ENCODE measurements at places on chromosomes 6 and 20.

DNA sequence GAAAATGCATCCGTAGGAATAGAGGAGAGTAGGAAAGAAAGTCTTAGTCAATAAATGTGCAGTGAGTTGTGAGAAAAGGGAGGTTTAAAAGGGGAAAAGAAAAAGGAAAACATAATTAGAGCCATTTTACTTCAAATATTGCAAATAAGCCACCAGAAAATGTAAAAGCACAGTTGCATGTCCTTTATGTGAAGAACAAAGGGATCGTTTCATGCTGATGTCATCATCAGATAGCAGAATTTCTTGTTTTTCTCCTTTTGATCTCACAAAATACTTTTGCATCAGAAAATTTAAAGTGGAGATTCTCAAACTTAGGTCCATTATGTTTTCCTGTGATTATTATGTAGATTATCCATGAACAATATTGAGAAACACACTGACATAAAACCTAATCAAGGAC lies 166.7 kb downstream of the HAO1 start:
- DNase-seq, result no peak

DNA sequence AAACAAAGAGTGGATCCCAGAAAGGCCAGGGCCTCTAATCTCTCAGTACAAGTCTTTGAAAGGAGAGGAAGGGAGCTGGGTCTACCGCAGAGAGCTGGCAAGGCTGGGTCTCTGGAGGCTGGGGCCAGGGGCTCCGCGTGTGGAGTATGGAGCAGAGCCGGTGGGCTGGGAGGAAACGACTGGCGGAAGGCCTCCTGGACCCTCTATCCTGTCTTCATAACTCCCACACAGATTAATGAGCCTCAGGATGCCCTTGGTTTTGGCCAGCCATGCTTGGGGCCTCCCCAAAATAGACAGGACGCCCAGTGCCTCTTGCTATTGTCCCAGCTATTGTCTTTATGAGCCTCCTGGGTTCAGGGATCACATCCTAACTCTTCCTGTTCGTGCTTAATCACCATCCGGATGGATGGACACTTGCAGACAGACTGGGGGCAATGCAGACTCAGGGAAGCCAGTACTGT lies 306.4 kb downstream of the DHX35 start:
- no peak for DNase-seq

DNA sequence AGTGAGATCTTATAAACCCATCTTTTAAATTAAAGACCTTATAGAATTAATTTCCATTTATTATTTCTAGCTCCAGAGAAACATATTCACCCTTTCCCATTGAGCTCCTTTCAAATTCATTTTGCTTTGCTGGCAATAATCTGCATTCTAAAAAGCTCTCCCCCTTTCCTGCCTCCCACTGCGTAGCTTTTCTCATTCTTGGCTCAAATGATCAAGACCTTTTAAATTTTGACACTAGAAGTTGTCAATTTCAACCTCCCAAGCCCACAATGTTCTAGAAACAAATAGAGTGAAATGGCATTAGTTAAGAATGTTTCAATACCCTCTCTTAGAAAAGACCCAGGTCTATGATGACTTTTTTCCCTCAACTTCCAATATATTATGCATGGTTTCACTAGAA lies 186.9 kb downstream of the AKAP7 start:
- DNase-seq, result no peak

GRCh38 chr6:111803371-111803770 lies 69.9 kb downstream of the FYN start:
- DNase-seq, result no peak

DNA sequence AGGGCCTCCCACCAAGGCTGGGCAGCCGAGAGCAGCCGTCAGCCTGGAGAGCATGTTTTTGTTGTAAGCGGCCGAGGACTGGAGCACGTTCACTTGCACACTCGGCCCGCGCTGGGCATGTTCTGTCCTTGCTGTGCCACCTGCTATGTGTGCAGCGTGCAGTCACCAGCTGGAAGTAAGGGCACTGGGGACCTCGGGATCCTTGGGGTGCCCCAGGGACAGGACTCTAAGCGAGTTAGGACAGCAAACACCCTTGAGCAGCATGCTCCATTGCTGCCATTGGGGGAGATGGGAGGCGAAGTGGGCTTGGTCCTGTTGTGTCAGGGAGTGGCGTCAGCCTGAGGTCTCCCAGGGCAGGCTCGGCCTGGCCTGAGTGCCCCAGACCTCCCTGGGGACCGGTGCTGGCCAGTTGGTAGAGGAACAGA lies 18.6 kb downstream of the DYNLT1 start:
- no peak for DNase-seq

DNA sequence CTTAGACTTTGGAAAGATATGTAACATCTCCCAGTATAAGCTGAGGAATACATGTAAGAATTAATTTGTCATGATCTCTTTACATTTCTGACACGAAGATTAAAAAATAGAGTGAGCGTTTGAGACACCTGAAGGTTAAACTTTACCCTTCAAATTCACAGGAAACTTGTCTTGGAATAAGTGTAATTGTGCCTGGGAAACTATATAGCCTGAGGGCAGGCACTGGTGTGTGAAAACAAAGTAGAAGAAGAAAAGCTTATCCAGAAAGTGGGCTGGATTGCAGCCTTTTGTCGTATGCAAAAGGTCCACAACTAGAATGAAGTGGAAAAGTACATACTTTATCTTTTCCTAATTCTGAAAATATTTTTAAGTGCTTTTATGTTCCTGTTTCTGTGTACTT lies 275.7 kb upstream of the TCF21 start:
- DNase-seq, result no peak

GRCh38 chr6:62345446-62345845 lies 59.4 kb upstream of the KHDRBS2 start:
- no peak for DNase-seq

DNA sequence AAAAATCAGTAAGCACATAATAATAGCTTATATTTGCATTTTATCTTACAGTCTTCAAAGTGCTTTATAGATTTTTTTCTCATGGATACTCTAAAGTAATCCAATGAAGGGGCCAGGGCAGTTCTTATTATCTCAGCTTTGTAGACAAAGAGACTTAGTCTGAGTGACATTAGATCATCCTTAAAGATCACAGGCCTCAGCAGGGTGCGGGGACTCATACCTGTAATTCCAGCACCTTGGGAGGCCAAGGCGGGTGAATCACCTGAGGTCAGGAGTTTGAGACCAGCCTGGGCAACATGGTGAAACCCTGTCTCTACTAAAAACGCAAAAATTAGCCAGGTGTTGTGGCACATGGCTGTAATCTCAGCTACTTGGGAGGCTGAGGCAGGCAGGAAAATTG lies 14.5 kb downstream of the FERMT1 start:
- no peak for DNase-seq
